ENCODE measurements at places on chromosomes 3 and 15. TPM values are rescaled to one million over a fixed set of nuclear protein-coding genes. Genes with fewer than 3 reads are reported as not detected.

TYRO3 gene
- 11.8 TPM for total RNA-seq

MESP1 gene
- 0.17 TPM for total RNA-seq

IL12A gene
- total RNA-seq = 0.17 TPM

RHOV gene
- not detected for total RNA-seq
